ENCODE measurements at places on chromosomes 11 and 22.

DNA sequence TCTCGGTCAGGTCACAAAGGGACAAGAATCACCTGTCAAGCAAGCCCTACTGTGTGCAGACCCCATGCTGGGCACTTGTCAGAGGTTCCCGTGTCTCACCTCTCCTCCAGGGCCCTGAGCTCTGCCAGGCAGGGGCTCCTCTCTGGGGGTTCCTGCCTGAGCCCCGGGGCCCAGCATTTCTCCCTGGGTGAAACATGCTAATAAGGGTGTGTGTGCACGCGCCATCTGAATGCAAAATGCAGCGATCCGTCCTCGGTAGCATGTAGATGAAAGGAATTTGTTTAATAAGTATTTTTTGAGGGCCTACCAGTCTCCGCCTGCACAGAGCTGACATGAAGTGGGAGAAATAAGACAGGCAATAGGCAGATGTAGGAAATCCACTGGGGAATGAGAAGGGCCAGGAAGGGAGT, 5.8 kb downstream of the ELFN2 start:
- no peak for DNase-seq

DNA sequence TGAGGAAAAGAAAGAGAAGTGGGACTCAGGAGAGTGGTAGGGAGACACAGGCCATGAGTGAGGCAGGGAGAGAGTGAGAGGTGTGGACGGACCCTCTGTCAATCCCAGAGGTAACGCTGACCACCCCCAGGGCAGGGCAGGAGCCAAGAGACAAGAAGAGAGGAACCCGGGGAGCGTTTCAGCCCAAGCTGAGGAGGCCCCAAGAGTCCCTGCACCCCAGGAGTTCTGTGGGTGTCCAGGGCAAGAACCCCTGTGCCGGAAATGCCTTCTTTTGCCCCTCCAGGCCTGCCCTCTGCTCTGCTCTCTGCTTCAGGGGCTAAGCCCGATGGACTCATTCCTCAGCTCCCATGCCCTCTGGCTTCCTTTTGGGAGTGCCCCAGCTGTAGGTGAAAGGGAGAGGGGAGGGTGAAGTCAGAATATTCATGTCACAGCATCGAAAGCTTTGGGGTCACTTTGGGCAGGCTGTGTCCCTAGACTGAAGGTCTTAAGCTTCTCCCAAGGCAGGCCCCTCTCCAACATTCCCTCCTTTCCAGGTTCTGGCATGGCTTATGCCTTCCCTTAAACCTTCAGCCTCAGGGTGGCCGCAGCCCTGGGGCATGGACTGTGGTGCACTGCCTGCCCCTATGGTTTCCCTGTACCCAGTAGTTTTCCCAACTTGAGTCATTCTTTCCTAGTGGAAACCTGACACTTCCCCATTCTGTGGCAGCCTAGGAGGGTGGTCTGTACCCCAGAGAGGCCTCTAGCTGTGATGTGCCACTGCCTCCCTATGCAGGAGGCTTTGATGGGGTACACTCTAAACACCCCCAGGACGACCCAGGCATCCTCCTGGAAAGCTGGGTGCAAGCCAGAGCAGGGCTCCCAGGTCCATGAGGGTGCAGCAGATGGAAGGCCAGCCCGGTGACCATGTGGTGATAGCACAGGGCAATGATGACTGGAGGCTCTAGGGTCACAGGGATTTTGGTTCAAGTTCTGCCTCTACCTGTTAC, 27.1 kb downstream of the MYEOV start:
- no peak for DNase-seq

- peak; percentile 16 for DNase-seq
Observed at GRCh38 chr22:27670701-27671412, 130.7 kb downstream of the MN1 start.

DNA sequence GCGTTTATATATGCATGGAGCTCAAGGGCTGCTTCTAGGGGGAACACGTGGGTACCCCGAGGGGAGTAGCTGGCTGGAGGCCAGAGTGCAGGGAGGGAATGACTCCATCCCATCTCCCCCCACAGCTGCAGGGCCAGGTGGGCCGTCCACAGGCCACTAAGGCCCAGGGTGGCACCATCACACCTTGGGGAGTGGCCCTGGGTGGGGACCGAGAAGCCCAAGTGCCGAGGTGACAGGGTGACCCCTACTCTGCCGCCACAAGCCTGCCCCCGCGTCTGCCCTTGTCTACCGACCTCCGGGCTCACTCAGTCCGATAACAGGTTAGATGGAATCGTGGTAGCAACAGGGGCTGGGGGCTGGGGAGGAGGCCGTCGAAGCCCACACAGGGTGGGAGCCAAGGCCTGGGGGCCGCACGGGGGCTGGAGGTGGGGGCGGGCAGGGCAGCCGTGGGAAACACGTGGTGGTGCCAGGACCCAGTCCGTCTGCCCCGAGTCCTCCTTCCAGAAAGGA, 125.7 kb downstream of the KCNQ1OT1 start:
- DNase-seq, result no peak

DNA sequence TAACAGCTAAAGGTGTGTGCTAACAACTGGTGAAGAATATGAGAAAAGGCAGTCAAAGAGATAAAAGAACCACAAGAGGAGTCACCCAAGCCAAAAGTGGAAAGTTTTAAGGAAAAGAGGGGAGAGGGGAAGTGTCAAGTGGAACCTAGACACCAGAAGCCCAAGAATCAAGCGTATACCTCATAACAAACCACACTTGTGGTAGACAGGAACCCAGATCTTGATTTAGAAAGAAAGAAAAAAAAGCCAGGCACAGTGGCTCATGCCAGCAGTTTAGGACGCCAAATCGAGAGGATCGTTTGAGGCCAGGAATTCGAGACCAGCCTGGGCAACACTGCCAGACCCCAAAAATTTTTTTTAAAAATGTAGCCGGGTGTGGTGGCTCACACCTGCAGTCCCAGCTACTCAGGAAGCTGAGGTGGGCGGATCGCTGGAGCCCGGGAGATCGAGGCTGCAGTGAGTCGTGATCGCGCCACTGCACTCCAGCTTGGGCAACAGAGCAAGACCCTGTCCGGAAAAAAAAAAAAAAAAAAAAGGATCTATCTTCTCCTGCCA, 877 bp downstream of the SLC25A17 start:
- no peak for DNase-seq

- DNase-seq, result no peak
Observed at GRCh38 chr11:69637941-69638871, 2.8 kb upstream of the CCND1 start.

DNA sequence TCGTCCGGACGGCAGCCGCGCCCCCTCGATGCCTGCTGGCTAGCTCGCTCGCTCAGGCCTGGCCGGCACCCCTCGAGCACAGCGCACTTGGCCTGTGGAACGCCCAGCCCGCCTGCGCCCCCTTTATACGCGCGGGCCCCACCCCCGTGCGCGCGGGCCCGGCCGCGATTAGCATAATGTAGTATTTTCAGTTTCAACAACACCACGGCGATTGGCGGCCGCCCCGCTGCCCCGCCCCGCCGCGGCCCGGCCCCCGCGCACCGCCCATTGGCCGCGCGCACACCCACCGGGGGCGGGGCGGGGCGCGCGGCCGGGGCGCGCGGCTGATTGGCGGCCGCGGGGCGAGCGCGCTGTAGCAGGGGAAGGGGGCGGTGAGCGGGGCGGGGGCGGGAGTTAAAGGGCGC, at the start of gene CDKN1C:
TSS of gene CDKN1C (minus strand) at position 98 of the 404 bp plus-strand sequence. CDS start 319 bp downstream, outside the sequence.
- DNase-seq, result peak; percentile 84

GRCh38 chr11:109041876-109042275, 377.0 kb downstream of the DDX10 start:
- DNase-seq, result no peak

GRCh38 chr11:64649291-64649697, 58.3 kb downstream of the SLC22A12 start:
- no peak for DNase-seq

DNA sequence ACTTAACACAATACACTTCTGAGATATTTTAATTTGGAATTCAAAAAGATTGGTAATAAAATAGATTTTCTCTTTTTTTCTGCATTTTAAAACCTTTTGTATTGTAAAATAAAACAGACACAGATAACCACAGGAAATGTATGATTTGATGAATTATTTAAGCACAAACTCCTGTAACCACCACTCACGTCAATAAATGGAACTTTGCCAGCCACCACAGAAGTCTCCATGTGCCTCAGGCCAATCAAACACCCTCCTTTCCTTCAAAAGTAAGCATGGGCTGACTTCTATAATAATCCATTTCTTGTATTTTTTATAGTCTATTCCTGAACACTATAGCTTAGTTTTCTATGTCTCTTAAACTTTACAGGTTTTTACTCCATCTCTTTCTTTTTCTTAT, 721.7 kb downstream of the DLG2 start:
- DNase-seq, result no peak

DNA sequence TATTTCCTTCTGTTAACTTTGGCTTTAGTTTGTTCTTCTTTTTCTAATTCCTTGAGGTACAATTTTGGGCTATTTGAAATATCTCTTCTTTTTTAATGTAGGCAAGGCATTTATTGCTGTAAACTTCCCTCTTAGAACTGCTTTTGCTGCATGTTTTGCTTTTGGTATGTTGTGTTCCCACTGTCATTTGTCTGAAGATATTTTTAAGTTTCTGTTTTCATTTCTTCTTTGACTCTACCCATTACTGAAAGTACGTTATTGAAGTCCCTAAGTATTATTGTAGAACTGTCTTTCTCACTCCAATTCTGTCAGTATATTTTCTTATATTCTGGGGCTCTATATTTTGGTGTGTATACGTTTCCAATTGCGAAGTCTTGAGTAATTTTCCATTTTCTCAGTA, 77.9 kb downstream of the KCNQ1OT1 start:
- DNase-seq, result no peak

- DNase-seq, result no peak
Observed at GRCh38 chr11:68375766-68376165, 63.4 kb downstream of the LRP5 start.

- no peak for DNase-seq
Observed at GRCh38 chr11:125431481-125431880, 64.6 kb downstream of the FEZ1 start.

GRCh38 chr11:36160091-36160490, 129.1 kb downstream of the COMMD9 start:
- DNase-seq, result no peak

- no peak for DNase-seq
Observed at GRCh38 chr22:27879923-27880322, 39.1 kb downstream of the PITPNB start.

DNA sequence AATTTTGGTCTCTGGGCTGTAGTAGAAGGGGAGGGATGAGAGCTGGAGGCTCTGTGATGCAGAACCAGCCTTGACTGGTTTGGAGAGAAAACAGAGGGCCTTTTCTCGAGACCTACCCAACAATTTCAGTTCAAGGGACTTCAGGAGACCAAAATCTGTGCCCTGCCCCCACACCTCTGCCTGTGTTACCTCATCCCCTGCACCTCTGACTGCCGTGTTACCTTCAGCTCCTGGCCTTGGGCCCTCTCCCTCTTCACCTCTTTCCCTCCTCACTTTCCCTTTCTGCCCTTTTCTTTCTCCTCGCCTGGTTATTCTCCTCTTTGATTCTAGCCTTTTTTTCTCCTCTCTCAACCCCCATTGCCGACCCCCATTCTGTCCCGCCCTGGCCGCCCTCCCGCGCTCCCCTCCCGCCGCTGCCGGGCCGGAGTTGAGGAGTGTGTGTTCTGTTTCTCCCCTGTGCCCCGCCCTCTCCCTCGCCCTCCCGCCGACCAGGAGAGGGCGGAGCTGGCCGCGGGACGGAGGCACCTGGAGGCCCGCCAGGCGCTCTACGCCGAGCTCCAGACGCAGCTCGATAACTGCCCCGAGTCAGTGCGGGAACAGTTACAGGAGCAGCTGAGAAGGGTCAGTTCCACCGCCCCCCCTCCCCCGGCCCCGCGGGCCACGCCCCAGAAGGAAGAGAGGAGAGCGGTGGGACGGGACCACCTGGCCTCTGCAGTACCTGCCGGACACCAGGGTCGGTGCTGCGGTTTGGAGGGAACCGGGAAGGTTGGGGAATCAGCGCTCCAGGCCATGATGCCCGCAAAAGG, 27.2 kb downstream of the PHLDB1 start:
- DNase-seq, result no peak

- no peak for DNase-seq
Observed at GRCh38 chr11:114163229-114163631, 103.7 kb downstream of the ZBTB16 start.

- DNase-seq, result no peak
Observed at GRCh38 chr11:5591613-5592012, 4.8 kb upstream of the TRIM6 start.

- DNase-seq, result no peak
Observed at GRCh38 chr22:17213976-17214375, 5.3 kb downstream of the ADA2 start.

- DNase-seq, result no peak
Observed at GRCh38 chr22:27223317-27224177, 566.2 kb downstream of the MIAT start.
